ENCODE measurements at places on chromosomes 3 and 15.
A peak's percentile ranks its signal among the peaks of the same experiment; 100 is the strongest.

DNA sequence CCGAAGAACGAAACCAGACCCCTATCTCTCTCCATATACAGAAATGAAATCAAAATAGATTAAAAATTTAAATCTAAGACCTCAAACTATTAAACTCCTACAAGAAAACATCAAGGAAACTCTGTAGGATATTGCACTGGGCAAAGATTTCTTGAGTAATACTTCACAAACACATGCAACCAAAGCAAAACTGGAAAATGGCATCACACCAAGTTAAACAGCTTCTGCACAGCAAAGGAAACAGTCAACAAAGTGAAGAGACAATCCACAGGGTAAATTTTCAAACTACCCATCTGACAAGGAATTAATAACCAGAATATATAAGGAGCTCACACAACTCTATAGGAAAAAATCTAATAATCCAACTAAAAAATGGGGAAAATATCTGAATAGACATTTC lies 29.4 kb downstream of the CCK start:
- DNase-seq = no peak

GRCh38 chr15:75058127-75058905 lies 34.9 kb downstream of the PPCDC start:
- DNase-seq = no peak

- DNase-seq = no peak
Observed at GRCh38 chr15:59814409-59814808, 125.3 kb upstream of the BNIP2 start.

DNA sequence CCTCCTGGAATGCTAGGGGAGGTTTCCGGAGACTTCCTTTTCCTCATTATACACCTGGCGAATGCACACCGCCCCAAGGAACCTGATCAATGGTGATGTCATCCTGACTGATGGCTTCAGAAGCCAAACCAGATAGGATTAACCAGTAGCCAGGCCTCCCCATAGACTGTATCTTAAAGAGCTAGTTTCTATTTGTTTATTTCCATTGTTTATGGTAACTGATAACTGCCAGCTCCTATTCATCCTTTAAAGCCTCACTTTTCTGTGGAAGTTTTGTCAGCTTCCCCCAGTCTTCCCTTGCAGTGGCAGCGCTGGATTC lies at the start of gene MKRN2OS:
Gene MKRN2OS (minus strand): TSS at position 27 of the 319 bp plus-strand sequence. CDS start 35 bp downstream, outside the sequence.
- DNase-seq = peak; percentile 95

DNA sequence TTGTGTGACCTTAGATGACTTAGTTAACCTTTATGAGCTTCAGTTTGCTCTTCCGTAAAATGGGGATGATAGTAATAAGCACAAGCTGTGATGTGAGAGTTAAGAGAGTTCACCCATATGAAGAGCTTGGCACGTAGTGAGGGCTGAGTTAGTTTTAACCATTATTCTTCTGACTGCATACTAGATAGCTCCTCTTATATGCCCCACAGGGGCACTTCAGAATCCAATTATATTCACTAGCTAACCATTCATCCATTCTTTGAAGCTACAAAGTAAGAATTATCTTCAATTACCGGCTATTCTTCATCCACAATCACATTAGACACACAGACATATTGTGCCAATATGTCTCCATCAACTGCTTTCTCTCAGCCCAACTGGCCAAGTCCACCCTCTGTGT lies 159.0 kb upstream of the STT3B start:
- DNase-seq = no peak

- no peak for DNase-seq
Observed at GRCh38 chr3:148162132-148162531, 535.6 kb upstream of the AGTR1 start.

- no peak for DNase-seq
Observed at GRCh38 chr3:144488927-144489326, 517.3 kb downstream of the DIPK2A start.

- no peak for DNase-seq
Observed at GRCh38 chr3:5160321-5160720, 27.2 kb upstream of the EDEM1 start.

DNA sequence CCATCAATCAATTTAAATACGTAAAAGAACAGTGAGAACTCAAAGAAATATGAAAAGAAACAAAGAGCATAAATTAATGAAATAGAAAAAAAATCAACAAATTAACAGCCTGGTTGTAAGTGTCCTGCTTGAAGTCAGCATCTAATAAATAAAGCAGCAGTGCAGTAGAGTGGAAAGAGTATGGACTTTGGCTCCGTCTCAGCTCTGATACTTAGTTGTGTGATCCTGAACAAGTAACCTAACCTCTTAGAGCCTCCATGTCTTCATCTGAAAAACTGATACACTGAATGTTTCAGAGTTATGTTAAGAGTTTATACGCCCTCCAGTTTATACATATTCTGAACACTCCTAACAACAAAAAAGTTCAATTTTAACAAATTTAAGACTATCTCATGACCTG lies 44.6 kb downstream of the TFDP2 start:
- DNase-seq = no peak

DNA sequence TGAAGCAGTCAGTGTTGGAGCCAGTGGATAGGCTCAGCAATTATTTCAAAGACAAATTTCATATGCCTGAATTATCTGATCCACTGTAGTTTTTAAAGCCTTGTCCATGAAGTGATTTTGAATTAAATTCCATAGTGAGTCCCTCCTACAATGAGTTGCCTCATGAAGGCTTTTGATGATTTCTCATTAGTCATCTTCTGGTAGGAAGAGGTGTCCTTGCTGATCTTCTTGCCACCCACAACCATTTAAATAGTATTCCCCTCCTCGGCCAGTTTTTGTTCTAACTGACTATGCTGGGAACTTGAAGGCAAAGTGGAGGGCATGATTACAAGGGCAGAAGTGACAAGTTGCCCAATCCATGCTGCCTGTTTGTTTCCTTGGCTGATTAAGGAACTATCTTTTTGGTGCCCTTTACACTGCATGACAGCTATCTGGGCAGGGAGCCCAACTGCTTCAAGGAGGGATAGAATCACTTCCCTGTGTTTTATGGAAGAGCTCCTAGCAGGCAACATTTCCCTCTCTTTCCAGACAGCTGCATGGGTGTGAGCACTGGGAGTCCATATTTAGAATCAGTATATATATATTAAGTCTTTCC lies 617.5 kb downstream of the ZPLD1 start:
- DNase-seq = no peak

- DNase-seq = no peak
Observed at GRCh38 chr3:157327018-157327417, 109.6 kb upstream of the PTX3 start.

DNA sequence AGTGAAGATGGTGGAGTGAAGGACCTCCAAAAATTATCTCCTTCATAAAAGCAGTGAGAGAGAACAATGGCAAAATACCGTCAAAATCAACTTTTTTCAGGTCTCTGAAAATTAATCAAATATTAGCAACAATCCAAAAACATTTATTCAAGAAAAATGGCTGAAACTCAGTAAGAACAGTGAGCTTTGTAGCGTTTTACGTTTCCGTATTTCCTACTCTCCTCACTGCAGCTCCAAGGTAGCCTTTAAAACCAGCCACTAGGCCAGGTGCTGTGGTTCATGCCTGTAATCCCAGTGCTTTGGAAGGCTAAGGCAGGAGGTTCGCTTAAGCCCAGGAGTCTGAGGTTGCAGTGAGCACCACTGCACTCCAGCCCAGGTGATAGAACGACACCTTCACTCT lies 38.5 kb downstream of the ATP10A start:
- no peak for DNase-seq

DNA sequence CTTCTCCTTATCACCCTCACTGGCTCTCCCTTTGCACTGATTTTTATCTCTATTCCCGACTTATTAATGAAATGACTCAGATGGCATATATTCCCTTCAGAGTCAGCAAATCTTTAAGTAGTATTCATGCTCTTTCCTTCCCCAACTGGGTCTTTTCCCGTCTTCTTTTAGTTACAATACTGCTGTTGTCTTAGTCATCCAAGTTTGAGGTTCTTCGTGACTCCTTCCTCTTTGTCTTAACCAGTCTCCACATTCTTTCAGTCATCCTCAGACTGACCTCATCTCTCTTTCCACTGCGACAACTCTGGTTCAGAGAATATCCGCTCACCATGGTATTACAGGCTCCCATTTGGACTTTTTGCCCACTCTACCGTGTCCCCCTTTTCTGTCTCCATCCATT lies 12.4 kb downstream of the WDR5B start:
- DNase-seq = no peak

DNA sequence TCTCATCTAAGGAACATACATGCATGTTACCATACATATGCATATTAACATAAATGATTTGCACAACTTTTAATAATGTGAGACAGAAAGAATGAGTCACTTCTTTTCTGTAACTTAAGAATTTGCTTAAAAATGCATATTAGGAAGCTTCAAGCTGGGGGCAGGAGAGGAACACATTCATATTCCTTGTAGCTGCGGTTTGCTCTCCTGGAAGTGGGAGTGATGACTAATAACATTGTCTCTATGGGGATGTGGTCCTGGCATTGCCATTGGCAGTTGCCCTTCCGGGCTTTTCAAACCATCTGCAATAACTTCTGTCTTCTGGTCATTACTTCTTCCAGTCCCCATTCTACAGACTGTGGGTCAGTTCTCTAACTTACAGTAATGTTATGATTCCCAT lies 15.6 kb downstream of the CHST2 start:
- DNase-seq = no peak

DNA sequence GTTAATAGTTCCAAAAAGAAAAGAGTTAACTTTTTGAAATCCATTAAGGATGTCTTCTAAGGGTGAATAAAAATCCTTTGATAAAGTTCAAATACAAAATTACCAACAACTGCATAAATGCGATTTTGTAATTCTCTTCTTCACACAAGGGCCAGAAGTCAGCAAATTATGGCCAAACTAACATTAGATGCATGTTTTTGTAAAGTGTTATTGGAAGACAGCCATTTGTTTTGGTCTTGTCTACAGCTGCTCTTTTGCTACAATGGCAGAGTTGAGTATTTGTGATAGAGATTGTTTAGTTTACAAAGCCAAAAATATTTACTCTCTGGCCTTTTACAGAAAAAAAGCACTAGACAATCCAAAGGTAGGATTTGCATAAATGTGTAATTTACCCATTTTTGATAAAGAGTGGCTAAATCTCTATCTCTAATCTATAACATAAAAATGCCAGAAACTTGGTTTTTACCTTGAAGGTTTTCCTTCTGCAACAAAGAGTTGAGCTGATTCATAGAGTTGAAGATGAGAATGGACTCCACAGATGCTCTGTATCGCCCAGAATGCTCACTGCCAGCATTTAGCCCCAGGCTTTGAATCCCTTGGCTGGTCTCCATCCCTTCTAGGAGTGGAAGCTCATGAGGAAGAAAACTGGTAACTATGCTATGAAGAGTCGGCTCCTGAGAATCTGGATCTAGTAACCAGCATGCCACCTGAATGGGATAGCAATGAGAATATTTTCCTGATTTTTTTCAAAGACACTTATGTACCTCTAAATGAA lies 64.5 kb downstream of the POLQ start:
- no peak for DNase-seq

DNA sequence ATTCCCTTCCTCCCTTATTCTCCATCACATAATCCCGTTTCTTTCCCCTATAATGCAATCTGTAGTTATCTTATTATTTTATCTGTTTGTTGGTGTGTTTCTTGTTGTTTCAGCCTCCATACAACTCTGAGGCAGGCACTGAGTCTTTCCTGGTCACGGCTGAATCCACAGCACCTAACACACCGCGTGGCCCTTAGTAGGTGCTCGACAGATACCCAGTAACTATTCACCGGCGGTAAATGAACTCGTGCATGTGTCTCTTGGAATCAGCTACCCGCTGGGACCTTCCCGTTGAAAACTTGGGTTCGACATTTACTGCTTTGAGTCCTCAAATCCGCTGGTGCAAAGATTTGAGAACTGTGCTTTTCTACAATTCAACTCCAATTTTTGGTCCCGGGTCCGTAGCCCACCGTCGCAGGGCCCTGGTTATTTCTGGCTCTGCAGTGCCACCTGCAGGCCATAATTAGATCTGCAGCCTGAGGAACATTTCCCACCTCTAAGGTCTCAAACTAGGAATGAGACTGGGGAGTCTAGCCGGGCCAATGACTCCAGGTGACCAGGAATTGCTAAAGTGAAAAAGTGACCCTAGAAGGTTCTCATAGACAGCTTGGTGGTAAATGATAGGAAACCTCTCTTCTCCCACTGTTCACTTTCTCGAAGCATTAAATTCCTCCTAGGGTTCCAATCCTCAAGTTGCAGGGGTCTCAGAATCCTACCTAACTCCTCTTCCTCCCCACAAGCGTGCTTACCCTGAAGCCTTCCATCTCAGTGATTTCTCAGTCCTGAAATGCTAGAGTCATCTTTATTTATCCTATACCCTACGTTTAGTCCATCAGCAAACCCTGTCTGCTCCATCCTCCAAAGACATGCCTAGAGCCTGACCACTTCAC lies 40.0 kb upstream of the TRH start:
- peak; percentile 47 for DNase-seq

GRCh38 chr3:67018105-67018788 lies 20.1 kb downstream of the KBTBD8 start:
- no peak for DNase-seq

- DNase-seq = no peak
Observed at GRCh38 chr3:131730581-131730980, 227.8 kb upstream of the MRPL3 start.

GRCh38 chr3:182182531-182182968 lies 470.8 kb downstream of the SOX2 start:
- no peak for DNase-seq

DNA sequence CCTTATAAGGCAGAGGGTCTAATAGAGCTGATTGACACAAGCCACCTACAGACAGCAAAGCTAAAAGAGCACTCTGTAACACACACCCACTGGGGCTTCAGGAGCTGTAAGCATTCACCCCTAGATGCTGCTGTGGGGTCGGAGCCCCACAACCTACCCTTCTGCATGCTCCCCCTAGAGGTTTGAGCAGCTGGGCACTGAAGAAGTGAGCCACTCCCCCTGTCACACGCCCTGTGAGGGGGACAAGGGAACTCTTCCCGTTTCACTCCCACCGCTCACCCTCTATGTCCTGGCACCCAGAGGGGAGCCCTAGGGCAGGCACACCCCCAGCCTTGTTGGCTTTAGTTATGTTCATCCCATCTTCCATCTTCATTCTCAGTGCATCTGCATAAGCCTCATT lies 9.4 kb upstream of the CSTA start:
- no peak for DNase-seq

GRCh38 chr15:22808240-22808639 lies 21.8 kb downstream of the NIPA1 start:
- DNase-seq = no peak

All from T47D (cell line).